Fibroblast of skin of left quadriceps (primary cell): ENCODE measurements at places on chromosomes 2 and 18.

DNA sequence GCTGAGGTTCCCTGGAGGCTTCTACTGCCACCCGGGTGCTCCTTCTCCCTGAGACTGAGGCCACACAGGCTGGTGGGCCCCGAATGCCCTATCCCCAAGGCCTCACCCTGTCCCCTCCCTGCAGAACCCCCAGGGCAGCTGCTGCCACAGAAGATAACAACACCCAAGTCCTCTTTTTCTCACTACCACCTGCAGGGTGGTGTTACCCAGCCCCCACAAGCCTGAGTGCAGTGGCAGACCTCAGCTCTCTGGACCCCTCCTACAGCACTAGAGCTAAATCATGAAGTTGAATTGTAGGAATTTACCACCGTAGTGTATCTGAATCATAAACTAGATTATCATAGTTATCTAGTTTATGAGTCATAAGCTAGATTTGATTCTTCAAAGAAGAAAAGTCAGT lies 7.3 kb upstream of the CENPA start:
- no peak for DNase-seq

DNA sequence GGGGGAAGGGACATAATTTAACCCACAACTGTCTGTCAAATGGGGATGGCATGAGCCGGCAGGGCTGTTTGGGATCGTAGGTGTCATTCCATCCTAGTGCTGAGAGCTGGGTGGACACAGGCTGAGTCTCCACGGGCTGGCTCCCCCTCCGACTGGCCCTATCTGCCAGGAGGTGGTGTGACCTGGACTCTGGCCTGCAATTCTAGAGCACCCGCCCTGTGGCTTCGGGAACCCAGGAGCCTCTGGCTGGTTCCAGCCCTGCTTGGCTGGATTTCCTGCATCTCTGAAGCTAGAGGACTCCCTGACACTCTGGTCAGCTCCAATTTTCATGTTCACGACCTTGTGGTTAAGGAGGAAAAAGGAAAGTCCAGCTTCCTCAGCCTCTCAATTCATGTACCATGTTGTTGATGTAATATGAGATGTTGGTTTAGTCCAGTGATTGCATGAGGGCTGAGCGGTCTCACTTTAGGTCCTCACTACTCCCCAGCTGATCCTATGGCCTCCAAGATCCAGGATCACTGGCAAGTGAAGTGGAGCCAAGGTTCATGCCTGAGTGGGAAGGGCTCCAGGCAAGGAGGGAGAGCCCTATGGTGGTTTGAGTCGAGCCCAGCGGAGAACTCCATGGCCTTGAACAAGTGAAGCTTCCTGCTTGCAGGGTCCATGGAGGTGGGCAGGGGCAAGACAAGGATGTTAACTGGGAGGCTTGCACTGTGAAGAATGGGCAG lies 169.1 kb downstream of the NDUFA10 start:
- DNase-seq = no peak

- no peak for DNase-seq
Measured at GRCh38 chr2:37885329-37885993, 39.6 kb upstream of the RMDN2 start.

- DNase-seq = no peak
Measured at GRCh38 chr18:44066541-44066940, 614.1 kb upstream of the SETBP1 start.

DNA sequence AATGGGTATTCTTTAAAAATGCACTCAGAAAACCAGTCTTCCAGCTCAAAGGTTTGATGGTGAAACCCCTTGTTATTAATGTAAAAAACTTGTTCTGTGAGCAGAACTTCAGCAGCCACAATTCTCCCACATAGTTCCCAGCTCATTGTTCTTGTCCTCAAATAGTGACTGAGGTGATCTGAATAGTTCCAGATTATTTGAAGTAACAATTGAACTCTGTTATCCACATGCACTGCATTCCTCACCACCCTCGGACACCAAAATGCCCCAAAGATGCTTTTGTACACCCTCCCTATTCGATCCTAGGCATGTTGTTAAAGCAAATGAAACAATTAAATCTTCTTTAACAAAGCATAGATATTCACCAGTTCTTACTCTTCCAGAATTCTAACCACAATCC lies 2186.8 kb upstream of the CELF4 start:
- no peak for DNase-seq

DNA sequence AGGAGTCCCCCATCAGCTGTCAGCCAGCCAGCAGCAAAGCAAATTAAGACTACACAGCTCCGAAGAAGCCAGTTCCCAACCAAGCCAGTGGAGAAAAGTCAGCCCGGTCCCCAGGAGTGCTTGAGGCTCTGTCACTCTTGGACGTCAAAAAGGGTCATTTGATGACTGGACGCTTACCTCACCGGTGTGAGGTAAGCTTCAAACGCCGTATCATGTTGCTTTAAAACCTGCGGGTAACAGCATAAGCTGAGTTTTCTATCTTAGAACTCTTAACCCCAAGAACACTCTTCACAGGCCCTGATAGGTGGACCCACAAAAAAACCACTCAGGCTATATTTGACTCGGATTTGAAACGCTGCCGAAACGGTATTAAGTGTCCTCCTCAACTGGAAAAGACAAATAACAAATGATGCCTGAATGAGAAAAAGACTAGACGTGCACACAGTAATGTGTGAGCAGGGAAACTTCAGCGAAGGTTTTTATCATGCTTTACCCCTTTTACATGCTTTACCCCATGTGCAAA lies 682 bp upstream of the LNPK start:
- DNase-seq = no peak

DNA sequence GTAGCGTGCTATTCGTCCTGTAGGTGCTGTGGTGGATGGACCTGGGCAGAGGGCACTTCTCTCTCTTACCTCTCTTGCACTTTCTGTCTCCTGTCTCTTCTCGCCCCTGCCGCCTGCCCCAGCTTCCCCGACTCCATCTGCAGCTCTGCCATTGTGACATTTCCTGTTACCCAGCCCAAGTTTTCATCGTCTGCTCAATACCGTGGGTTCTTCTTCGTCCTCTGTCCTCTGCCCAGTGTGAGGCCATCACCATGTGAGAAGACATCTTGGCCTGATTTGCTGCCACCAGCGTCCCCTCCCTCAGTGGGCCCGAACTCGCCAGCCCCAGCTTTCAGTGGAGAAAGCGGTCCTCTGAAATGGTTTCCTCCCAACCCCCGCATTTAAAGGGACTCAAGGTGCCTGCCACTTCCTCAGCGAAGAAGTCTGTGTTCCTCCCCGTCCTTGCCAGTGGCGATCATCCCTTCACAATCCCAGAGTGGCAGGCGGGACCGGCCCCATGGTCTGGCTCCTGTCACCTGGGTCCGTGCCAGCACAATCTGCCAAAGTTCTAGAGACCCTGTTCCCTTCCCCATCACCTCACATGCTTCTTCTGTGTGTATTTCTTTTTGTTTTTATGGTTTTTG lies 18.0 kb downstream of the TGOLN2 start:
- no peak for DNase-seq

DNA sequence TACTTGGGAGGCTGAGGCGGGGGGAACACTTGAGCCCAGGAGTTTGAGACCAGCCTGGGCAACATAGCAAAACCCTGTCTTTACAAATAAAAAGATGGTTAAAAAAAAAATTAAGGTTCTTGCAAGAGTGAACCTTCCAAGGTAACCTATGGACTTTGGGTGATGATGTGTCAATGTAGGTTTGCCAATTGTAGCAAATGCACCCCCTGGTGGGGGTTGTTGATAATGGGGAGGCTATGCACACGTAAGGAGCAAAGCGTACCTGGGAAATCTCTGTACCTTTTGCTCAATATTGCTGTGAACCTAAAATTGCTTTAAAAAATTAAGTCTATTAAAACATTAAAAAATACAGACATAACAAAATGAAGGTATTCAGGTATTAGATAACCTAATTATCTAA lies 70.4 kb downstream of the CWC22 start:
- no peak for DNase-seq

GRCh38 chr2:207223051-207223450 lies 57.3 kb upstream of the KLF7 start:
- DNase-seq = no peak

GRCh38 chr18:7452331-7452730 lies 114.8 kb upstream of the PTPRM start:
- DNase-seq = peak; percentile 2

DNA sequence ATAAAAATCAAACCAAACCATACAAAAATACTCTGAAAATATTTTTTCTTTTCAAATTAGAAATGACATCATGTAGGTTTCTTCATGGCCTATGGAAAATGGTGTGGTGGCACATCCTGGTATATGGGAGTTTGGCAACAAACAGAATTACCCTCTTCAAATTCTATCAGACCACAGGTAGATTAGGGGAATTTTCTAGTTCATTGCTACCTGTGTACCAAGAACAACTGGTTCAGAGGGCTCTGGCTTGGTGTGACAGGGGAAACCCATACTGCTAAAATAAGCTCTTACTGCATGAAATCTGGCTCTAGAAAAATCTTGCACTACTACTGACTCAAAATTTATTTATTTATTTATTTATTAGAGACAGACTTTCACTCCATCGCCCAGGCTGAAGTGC lies 63.4 kb upstream of the PELI1 start:
- no peak for DNase-seq

GRCh38 chr18:12304351-12305210 lies 3.5 kb upstream of the TUBB6 start:
- DNase-seq = no peak

GRCh38 chr2:84429328-84429727 lies 29.8 kb downstream of the SUCLG1 start:
- no peak for DNase-seq

GRCh38 chr2:239231231-239232194 lies 169.3 kb downstream of the HDAC4 start:
- DNase-seq = no peak

- DNase-seq = no peak
Measured at GRCh38 chr2:34004936-34005335, 405.8 kb upstream of the FAM98A start.

GRCh38 chr2:60216452-60216995 lies 336.9 kb downstream of the BCL11A start:
- DNase-seq = no peak
